Pons (tissue), 1 donor: ENCODE measurements at places on chromosomes 5 and 9.

DNA sequence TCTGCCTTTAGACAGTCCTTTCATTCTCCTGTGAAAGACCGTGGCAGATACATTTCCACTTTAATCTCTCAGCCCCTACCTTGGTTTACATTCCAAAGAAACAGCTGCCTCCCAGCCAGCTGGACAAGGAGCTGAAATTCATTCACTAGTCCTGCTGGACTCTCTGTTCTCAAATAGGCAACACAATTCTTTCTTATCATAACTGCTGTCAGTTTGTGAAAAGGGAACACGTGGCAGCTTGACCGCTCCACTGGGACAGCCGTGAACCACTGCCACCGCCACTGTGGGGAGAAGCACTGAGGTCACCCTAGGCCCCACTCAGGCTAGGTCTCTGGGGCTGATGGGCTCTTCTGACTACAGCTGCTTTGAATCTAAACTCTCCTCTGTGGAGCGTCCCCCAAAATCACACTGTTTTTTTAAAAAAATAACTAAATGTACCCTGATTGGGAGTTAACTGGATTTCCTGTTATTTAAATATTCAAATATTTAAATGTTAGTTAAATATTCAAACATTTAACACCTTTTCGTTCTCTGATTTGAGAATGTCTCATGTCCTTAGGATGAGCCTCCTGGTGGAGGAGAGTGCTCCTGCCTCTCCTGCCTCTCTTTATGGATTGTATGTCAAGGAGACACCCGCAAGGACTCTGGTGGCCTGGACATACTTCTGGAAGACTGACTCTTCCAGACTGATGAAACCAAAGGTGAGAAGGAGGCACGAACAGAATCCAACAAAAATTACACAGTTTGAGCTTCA is 120.1 kb downstream of the BOD1 start:
- DNase-seq, result no peak

DNA sequence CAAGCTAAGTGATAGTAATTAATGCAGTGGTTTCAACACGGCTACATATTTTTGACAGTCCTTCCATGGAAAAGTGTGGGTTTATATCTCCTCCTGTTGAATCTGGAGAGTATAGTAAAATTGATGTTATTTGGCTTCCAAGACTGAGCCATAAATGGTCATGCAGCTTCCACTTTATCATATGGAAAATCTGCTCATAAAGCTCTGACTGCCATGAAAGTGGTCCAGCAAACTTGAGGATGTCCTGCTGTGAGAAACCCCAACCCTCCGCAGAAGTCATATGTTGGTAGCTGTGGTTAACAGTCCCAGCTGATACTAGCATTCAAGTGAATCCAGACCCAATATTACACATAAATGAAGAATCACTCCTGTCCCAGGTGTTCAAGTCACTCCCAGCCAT is 378.3 kb downstream of the KCTD16 start:
- no peak for DNase-seq

DNA sequence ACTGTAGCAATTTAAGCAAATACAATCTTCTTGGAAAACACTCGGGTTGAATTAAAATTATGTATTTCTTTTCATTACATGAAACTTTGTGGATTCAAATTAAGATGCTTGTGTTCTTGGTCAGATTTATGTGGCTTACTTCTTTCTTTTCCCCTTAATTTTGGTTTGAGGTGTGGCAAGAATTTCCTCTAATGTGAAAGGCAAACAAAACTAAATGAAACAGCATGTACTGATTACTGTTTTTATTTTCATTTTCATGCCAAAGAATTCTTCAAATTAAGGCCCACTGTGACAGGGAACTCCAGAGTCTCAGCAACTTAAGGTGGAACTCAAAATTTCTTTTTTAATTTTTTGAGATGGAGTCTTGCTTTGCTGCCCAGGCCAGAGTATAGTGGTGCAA is at the start of gene OMD:
Gene OMD, minus strand, starts transcription at position 132 of the 400 bp plus-strand sequence. CDS start 6,913 bp downstream, outside the sequence.
- no peak for DNase-seq

DNA sequence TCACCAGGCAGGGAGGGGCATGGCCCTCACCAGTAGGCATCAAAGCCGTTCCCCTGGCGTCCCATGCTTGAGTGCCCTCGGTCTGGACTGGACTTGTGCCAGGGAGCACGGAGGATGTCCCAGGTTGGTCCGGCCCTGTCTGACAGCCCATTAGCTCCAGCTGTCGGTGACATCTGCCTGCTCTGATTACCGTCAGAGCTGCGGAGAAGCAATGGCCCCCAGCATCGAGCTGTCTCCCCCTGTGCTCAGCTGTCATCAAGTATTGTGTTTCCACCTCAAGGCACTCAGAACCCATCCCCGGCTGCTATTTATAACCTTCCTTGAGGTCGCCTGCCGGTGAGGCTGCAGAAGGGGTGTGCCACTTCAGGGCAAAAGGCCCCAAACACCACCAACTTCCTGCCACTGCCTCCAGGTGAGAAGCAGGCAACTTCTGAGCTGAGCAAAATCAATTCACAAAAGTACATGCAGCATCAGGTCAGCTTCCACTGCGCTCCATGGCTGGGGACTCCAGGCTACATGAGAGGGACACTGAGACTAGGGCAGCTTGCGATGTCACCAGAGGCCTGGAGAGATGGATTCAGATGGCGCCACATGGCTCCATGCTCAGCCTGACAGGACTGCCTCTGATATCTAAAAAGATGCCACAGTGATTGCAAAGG is 142.7 kb downstream of the C5orf15 start:
- DNase-seq, result no peak

- no peak for DNase-seq
Measured at GRCh38 chr5:164341056-164341619, 835.7 kb downstream of the MAT2B start.

DNA sequence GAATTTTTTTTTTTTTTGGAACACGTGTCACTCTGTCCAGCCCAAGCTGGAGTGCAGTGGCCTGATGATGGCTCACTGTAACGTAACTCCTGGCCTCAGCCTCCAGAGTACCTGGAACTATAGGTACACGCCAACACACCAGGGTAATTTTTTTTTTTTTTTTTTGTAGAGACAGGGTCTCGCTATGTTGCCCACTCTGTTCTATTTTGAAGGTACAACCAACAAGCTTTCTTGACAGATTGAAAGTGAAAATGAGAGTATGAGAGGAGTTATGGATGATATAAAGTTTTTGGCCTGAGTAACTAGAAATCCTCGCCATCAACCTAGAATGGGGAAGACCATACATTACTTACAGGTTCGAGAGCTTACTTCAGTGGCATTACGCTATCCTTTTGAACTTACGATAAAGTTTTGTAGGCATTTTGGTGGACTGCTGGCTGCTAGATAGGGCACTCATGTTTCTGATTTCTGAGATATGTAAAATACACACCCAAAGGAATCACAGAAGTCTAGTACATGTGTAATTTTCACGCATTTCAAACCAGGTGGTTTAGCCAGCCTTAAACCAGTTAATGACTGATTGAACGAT is 806 bp upstream of the CDC42SE2 start:
- DNase-seq, result peak; percentile 45

GRCh38 chr9:77834898-77835488 is 186.9 kb upstream of the GNA14 start:
- DNase-seq, result no peak

DNA sequence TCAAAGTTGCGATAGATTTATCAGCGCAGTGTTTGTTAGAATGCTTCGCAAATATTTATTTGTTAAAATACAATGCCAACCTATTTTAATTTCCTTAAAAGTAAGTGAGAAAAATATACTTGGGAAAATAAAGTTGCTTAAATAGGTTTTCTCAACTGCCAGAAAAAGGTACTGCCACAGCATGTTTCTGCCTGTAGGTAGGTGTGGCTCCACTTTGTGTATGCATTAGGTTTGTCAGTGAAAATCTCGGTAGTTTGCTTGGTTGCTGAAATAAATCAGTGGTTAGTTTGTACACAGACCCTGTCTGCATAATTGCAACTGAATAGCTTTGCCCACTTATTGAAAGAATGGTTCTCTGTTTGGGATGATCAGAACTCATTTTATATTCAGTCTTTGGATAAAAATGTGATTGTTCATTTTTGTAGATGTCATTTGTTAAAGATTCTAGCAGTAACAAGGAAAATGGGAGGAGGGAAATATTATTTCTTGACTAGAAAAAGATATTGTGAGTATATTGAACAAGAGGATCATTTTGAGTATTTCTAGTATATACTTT is 25.7 kb downstream of the C9orf85 start:
- peak; percentile 93 for DNase-seq

DNA sequence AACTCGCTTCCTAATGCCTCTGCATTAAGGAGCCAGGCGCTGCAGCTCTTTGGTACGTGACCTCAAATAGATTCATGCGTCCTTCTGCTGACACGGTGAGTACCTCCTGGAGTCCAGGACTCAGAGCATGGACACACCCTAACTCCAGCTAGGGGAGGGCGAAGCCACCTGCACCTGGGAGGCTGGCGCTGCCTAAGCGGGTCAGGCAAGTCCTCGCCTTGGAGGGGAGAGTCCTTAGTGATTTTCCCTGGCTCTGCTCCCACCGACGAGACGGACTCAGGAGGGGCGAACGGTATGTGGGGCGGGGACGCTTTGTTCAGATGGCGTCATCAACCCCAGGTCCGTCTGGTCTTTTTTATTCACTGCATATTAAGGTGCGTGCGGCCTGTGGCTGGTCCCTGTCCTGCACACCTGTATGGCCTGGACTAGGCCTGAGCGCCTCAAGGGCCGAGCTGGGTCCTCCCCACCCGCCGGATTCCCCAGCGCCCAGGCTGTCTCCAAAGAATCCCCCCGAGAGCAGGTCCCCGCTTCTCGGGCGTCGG is 50.3 kb downstream of the NSUN2 start:
- DNase-seq, result no peak

DNA sequence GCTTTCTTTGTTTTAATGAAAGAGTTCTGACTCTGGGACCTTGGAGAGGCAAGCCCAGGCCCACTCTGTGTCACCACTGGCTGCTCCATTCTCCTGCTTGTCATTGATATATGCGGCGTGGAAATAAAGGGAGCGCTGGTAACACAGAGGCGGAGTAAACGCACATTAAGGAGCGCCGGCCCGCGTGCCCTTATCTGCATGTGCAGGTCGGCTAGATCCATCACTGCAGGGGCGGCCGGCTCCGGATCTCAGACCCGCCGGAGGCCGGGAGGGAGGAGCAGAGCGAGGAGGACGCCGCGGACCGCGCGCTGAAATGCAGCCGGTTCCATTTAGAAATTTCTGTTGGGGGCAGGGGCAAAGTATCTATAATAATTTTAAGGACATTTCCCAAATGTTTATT is 70.8 kb downstream of the MRPL36 start:
- DNase-seq, result no peak

GRCh38 chr5:14706615-14707021 is 42.1 kb downstream of the OTULIN start:
- DNase-seq, result peak; percentile 41

- DNase-seq, result no peak
Measured at GRCh38 chr9:569296-569695, 272.2 kb upstream of the DMRT1 start.

DNA sequence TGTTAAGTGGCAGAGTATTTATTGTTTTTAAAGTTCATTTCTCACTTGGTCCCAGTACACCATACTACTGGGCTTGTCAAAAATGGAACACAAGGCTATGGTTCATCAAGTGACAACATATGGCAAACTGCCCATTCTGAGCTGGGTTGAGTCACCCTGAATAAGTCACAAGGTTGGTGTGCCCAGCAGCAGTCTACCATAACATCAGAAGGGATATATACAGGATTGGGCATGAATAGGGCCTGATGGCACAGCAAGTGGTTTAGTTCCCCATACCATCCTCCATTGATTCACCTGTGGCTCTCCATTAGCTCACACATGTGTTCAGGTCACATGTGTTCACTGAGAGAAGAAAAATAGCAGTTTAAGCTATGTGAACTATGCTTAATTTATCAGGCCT is 249.8 kb upstream of the PRDM9 start:
- DNase-seq, result no peak

- no peak for DNase-seq
Measured at GRCh38 chr5:149792540-149793255, 62.6 kb downstream of the PPARGC1B start.

DNA sequence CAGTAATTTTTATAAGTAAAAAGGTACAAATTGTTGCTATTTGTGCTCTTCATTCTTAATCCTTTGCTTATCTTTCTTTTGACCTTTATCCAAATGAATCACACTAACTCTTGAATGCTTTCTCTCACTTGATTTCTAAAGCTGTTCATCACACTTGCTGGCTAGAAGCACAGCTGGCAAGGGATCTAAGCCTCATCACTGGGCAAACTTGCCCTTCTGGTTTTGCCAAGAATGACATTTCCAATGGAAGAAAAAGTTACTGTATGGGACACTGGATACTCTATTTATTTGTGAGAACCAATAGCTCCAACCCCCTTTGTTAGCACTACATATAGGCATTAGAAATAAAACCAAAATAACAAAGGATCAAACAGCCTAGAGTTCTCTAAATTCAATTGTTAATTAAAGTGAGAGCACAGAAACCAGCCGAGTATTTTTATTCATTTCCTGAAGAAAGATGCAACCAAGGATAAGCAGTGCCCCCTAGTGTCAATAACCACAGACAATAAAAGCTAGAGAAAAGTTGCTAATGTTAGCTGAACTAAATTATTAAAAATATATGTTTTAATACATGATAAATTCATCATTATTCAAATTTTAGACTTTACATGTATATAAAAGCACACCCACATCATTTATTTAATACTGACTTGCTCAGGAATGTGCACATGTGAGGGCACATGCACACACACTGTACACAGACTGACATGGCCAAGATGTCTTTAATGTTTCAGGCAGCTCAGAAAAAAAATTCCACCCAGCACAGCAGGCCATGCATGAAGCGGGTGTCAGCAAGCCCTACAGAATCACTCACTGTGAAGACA is 59.8 kb upstream of the POU5F2 start:
- peak; percentile 80 for DNase-seq

DNA sequence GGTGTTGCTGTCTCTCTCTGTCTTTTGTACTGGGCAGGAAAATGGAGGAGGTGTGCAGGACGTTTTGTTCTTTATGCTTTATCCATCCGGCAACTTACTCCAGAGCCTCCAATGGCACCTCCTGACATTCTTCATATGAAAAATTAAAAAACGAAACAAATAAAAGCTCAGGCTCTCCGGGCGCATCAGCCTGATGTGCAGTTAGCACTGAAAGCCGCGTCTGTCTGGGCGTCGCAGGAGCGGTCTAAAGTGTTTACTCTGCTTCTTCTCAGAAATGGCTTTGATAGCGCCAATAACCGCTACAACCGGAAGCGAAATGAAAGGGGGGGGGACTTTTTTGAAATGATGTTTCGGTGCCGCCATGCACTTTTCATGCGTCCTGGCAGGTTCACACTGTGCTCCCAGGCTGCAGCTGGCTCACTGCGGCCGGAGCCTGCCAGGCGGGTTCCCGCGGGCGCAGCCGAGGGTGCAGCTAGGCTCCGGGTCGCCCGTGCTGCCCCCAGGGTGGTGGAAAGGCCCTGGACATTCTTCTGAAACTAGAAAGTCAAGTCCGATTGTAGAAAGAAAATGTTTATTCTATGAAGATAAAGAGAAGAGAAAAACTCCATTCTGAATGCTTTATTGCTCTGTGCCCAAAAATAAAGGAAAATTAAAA is 407.7 kb upstream of the IRX1 start:
- DNase-seq, result no peak

- DNase-seq, result no peak
Measured at GRCh38 chr9:137280474-137281344, 3.2 kb downstream of the TOR4A start.
